ENCODE measurements at places on chromosomes 1 and 21.

GRCh38 chr1:194774535-194774934 lies 1588.1 kb upstream of the B3GALT2 start:
- DNase-seq = no peak

GRCh38 chr1:52402860-52403240 lies 1.4 kb downstream of the ORC1 start:
- DNase-seq = no peak

GRCh38 chr1:204495078-204495753 lies 611 bp upstream of the PIK3C2B start:
- DNase-seq = peak; percentile 90

DNA sequence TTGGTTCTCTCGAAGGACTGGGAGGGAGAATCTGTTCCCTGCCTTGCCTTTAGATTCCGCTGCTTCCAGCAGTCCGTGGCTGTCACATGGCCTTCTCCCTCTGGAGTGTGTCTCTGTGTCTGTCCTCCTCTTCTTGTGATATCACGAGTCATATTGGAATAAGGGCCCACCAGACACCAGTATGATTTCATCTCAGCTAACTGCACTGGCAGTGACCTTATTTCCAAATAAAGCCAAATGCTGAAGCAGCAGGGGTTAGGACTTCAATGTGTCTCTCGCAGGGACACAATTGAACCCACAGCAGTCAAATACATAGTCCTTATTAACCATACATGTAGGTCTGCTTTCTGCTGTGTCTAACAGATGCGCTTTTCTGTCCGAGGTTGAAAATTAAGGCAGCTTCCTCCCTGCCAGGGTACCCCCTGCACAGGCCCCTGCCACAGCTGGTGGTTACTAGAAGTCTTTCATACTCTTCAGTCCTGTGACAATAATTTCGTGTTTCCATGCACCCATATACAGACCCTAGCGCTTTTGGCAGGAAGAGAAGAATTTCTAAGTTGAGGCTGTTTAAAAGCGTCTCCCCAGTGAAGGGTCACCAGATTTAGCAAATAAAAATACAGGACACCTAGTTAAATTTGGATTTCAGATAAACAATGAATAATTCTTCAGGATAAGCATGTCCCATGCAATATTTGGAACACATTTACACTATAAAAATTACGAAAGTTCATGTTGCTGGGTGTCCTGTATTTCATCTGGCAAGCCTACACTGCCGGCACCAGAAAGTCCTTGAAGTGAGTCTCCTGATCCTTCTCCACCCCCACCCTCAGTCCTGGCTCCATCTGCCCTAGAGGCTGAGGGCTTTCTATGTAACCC lies 182.1 kb downstream of the ETS2 start:
- no peak for DNase-seq

- peak; percentile 36 for DNase-seq
Measured at GRCh38 chr1:184388971-184389370, 2.1 kb downstream of the C1orf21 start.

DNA sequence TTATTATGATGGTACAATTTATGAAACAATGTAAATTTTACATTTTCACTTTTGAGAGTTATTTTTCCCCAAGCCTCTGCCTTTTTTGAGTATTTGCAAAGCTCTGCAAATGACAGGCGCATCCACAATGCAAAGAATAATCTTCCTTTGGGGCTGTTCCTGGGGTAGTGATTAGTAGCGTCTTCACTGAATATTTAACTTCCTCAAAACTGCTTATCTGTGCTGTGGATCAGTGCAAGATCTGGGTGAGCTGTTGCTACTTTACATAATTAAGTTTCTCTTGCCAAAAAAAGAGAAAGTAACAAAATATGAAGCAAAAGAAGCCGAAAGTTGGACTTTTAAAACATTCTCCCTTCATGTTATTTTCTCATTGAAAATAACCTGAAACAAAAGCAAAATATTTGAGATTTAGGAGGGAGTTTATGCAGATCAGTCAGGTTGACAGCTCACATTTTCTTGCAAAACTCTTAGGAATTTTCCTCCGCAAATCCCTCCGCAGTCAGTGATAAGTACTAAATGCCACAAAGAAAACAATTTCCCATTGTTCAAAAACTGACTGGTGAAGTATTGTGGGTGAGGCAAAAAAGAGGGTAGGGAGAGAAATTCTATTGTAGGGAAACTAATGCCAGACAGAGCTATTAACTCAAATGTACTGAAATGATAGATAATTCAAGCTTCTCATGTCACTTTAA lies 276.4 kb upstream of the B3GALT2 start:
- DNase-seq = no peak

- no peak for DNase-seq
Measured at GRCh38 chr1:179767996-179768395, 24.9 kb downstream of the FAM163A start.

DNA sequence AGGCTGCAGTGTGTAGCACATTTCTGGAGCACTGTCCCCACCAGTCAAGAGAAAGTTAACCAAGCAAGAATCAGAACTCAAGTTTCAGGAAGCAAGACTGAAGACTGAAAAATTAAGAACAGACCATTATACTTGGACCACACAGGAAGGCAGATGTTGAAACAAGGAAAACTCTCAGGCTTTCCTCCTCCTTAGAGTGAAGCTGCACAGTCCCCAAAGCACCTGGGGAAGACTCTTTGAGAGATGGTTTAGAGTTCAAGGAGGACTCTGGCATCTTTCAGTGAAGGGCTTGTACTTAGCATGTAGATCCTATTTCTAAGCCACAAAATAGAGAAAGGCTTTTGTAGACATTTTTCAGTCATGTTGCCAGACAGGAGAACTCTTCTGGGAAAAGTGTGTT lies 113.7 kb upstream of the KCTD3 start:
- no peak for DNase-seq

DNA sequence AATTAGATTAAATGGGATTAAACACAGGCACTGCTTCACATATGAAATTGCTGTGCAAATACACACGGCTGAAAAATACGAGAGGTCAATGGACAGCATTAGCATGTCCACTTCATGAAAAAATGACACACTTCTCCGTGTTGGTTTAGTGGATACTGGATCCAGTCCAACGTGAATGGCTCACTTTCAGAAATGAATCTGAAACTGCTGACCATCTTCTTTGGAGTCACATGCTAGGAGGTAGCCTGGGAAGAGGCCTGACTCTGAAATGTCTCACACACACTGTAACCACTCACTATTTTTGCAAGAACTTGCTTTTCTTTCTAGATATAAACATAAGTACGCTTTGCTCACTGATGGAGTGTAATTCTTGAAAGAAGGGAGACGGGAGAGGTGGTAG lies 127.3 kb downstream of the HLCS start:
- no peak for DNase-seq

- no peak for DNase-seq
Measured at GRCh38 chr21:31426235-31426797, 82.3 kb upstream of the TIAM1 start.

DNA sequence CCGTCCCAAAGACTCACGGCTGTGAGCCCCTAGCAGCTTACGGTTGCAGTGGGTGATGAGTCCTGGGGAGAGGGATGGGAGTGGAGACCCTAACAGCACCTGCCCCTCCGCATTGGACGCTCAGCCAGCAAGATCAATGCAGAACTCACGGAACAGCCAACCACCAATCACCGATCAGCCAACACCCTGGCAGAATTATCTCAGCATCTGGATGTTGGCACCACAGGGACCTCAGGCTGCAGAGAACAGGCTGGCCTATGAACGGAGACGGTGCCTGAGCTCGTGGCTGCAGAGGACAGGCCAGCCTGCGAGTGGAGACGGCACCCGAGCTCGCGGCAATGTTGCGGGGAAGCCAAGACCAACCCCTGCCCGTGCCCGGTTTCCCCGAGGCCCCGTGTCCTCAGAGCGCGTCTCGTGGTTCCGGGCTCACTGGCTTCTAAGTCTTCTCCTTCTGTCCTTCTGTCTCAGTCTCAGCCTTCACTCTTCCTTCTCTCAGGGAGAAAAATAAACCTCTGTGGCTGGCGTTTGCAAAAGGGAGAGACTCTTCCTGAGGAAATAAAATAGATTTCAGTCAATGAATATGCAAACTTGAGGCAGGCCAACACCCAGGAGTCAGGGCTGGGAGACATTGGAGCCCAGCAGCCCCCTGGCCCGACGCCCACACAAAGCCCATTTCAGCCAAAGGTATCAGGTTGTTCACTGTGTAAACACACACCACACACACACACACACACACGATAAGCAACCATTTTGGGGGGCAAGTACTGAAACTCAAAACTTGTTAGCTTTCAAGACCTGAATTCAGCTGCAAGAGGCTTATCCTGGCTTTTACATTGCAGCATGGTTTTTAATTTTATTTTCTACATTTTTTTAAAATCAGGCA lies 67.8 kb downstream of the SIK1 start:
- peak; percentile 86 for DNase-seq

- no peak for DNase-seq
Measured at GRCh38 chr1:164058198-164058597, 500.8 kb upstream of the PBX1 start.

GRCh38 chr1:36765785-36766300 lies 268.5 kb downstream of the GRIK3 start:
- no peak for DNase-seq

DNA sequence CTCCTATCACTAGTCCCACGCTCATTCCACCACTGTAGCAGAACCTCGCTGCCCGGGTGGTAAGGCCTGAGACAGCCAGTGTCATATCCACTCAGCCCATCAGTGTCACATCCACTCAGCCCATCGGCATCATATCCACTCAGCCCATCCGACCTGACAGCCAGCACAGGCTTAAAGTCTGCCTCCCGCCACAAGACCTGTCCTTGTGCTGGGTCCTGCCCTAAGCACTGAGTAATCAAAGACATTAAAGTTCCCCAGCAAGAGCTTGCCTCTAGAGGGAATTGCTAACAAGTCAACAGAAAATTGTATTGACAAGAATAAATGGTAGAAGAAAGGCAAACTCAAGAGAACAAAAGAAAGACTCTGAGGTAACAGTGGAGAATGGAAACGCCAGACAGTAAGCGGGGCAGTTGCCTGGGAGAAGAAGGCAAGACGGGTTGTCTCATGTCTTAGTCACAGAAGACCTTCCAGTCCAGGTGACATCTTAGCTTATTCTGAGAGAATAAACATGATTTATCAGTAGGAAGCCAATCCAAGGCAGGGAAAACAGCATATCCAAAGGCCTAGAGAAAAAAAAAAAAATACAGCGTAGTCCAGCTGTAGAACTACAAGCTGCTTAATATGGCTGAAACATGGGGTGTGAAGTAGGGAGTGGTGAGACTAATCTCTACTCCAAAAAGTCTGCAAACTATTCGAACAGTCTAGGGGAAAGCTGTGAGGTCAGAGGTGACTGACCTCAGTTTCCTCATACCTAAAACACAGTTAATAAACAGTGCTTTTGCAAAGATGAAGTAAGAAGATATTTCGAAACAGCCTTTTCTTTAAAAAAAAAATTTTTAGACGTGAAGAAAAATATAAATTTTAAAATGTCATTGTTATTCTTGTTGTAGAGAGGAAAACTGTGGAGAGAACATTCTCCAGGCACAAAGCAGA lies 1.1 kb downstream of the ITLN1 start:
- DNase-seq = no peak

DNA sequence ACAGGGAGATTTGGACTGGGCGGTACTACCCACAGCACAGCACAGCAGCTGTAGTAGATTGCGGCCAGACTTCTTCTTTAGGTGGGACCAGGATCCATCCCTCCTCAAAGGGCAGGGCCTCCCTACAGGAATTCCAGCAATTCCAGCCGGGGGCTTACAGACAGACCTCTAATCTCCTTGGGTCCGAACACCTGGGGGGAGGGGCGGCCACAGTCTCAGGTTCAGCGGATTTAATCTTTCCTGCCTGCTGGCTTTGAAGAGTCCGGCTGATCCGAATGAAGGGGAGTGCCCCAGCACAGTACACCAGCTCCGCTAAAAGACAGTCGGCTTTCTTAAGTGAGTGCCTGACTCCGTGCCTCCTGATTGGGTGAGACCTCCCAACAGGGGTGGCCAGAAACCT lies 1708.5 kb downstream of the BRINP3 start:
- DNase-seq = no peak

- DNase-seq = no peak
Measured at GRCh38 chr1:197807739-197808453, 32.6 kb upstream of the DENND1B start.

- no peak for DNase-seq
Measured at GRCh38 chr21:32448803-32449594, 36.5 kb downstream of the EVA1C start.

DNA sequence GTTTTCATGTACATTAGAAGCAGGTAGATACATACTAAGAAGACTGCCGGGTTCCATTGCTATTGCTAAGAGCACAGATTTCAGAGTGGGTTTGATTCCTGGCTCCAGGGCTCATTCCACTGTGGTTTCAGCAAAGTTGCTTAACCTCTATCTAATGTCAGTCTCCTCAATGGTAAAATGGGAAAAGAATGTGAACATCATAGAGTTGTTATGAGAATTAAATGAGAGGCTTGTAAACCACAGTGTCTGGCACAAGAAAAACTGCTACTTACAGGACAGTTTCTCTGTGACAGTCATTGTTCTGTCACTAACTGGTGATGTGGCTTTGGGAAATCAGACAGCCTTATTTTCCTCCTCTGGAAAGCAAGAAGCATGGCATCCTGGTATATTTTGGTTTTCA lies 10.7 kb upstream of the PLXNA2 start:
- DNase-seq = no peak

GRCh38 chr1:228106800-228107054 lies 2.4 kb downstream of the MRPL55 start:
- DNase-seq = no peak

DNA sequence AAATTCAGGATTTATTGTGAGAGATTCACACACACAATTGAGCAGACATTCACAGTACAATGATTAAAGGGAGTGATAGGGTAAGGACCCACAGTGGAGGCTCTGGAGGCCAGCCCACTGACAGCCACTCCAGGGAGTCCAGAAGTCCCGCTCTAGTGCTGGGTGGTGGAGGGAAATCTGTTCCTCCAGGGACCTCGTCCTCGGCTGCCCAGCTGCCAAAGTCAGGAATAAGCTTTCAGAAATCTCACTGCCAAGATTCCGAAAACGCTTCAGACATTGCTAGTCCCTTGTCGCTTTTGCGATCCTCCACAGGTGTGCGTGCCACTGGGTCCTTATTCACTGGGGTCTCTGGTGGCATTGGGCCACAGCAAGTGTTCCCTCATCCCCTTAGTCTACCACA lies 2.3 kb downstream of the MX1 start:
- no peak for DNase-seq

- no peak for DNase-seq
Measured at GRCh38 chr1:159341736-159342135, 39.6 kb downstream of the FCER1A start.

- no peak for DNase-seq
Measured at GRCh38 chr1:21568809-21569385, 59.7 kb downstream of the ALPL start.

- DNase-seq = no peak
Measured at GRCh38 chr21:29340228-29340627, 41.5 kb downstream of the BACH1 start.

DNA sequence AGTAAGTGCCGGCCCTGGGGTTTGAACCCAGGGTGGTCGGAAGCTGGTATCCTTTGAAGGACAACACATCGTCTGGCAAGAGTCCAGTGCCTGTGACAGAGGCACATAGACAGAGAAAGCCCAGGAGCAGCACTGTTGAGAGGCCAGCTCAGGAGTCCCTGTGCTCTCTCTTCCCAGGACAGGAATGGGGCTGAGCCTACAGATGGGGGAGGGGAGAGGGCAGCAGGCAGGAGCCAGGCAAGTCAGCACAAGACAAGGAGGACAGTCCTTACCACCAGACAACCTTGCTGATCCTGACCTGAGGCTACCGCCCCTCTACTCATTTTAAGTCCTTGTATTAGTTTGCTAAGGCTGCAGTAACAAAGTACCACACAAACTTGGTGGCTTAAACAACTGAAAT lies 27.7 kb upstream of the SYT6 start:
- DNase-seq = no peak

GRCh38 chr1:154973344-154974101 lies 958 bp upstream of the CKS1B start:
- peak; percentile 100 for DNase-seq
